ENCODE measurements at places on chromosomes 16 and 17.

DNA sequence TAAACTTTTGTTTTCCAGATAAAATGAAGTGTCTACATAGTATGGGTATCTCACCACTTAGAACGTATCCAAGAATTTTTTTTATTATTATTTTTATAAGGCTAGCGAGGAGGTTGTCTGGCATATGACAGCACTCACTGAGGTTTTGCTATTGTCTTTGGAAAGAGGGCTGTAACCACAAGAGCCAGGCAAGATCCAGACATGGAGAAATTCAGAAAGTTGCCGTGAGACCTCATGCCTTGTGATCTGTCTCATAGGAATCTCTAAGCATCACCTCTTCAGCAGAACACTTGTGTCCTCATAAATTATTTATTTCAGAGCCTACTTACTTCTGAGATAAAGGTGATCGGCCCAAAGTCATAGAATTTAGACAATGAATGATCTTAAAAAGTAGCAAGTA lies 410.8 kb downstream of the CDH11 start:
- DNase-seq = no peak

- DNase-seq = no peak
Measured at GRCh38 chr17:43966276-43966675, 12.5 kb upstream of the PYY start.

DNA sequence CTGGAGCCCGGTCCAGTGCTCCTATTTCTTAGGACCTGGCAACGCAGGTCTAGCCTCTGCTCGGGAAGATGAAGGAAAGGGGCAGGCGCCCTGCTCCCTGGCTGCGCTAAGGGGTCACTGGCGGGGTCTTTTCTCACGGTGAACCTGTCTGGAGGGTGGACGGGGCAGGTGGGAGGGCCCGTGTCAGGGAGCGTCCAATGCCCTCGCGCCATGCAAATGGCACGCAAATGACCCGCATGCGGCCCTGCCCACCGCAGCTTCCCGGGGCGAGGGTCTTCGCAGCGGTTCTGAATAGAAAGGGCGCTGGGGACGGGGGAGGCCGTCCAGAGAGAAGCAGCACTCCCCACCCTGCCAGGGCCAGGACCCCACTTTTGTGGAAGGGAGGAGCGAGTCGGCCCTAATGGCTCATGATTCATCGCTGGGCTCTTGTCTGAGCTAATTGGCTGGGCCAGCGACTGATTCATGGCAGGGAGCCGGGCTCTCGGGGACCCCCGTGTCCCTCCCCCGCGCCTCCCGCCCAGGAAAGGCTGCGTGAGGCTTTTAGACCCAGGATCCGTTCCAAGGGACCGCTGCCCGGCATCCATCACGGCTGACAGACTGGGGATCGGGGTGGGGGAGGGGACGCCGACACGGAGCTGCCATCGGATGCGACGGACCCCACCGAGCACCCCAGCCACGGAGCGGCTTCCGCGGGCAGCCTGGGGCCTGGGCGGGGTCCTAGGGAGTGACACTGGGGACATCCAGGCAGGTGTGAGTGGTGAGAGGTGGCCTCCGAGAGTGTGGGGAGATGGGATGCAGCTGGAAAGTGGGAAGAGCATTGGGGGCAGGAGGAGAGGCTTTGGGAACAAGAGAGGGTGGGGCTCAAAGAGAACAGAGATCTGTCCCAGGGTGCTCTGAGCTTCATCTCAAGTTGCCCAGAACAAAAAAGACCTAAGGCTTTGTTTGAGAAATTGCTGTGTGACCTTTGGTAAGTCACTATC lies 25.0 kb upstream of the NGFR start:
- no peak for DNase-seq

DNA sequence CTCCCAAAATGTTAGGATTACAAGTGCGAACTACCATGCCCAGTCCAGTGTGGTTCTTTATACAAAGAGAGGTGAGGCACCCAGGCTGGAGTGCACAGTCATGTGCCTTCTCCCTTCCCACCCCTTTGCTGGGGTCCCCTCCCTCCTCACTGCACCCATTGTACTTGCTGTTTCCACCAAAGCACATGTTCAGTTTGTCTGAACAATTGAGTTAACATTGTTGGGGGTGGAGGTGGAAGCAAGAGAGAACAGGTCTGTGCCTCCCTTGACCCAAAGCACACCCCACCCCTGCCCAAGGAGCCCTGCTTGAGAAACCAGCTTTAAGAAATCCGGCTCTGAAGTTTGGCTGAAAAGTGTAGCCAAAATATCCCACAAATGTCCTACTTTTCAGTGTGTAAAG lies 142.3 kb upstream of the CDH5 start:
- DNase-seq = no peak

DNA sequence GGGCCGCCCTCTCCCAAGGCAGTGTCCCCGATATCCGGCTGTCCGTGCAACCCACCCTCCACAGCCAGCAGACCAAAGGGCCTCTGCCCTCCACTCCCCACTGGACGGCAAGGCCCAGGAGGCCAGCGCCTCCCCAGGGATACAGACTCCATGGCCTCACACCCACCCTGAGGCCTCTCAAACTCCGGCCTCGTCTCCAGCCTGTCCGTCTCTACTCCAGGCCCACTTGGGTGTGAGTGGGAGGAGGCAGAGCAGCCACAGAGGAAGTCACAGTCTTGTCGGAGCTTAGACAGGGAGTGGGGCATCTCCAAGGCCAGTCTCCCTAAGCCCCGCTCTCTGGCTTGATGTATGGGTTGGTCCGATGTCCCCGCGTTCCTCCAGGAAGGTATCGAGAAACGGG lies 73.3 kb downstream of the SRCIN1 start:
- DNase-seq = no peak
